AG10803 (cell line): ENCODE measurements at places on chromosomes 2 and 18.

DNA sequence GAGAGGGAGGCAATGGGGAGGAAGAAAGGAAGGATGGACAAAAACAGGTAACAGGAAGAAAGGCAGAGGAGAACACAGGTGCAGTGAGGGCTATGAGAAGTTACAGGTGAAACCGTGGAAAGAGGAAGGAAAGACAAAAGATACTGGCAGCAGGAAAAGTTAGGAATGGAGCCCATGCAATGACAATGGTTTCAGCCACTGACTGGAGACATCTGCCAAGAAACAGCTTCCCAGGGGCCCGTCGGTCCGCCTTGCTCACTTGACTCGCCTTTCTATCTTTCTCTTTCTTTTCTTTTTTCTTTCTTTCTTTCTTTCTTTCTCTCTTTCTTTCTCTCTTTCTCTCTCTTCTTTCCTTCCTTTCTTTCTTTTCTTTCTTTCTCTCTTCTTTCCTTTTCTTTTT is 37.5 kb downstream of the ST8SIA5 start:
- DNase-seq, result no peak

GRCh38 chr2:25305775-25306174 is 36.0 kb downstream of the DNMT3A start:
- DNase-seq, result peak; percentile 77

GRCh38 chr18:56166914-56167313 is 471.5 kb downstream of the TXNL1 start:
- DNase-seq, result peak; percentile 62

GRCh38 chr2:152594022-152594766 is 123.1 kb downstream of the PRPF40A start:
- peak; percentile 45 for DNase-seq

DNA sequence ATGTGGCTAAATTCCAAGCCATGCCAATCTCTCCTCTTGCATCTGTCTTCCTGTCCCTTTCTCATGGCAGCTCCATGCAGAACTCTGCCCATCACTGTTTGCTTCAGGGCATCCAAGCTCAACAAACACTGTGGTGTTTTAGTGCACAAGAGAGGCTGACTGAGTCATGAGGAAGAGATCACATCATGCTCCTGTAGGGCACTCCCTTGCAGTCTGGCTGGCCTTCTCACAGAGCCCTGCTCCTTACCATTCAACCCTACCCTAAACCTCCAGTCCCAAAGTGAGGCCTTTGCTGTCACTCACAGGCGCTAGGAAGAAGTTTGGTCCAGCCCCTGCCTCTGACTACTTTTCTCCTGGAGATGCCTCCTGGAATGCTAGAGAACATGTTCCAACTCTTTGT is 194.0 kb downstream of the LRATD1 start:
- DNase-seq, result no peak

DNA sequence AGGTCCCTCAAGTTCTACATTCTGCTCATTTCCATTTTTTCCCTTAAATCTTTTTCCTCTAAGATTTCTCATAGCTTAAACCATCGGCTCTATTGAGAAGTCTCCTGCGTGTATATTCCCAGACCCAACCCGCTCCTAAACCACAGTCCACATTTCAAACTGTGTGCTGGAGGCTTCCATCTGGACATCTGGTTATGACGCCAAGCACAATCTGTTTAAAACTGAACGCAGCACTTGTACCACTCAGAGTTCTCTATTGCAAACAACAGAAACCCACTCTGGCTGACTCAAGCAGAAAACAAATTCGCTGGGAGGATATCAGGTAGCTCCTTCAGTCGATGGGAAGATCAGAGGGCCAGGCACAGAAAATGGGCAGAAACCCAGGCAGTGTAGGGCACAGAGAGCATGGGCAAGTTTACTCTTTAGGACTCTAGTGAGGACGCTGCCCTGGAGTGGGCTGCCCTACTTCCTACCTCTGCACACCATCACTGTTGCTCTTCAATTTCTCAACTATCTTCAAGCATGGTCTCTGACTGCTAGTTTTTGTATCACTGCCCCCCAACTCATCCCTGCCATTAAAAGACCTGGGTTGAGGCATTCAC is 5.6 kb upstream of the EML4 start:
- peak; percentile 78 for DNase-seq

DNA sequence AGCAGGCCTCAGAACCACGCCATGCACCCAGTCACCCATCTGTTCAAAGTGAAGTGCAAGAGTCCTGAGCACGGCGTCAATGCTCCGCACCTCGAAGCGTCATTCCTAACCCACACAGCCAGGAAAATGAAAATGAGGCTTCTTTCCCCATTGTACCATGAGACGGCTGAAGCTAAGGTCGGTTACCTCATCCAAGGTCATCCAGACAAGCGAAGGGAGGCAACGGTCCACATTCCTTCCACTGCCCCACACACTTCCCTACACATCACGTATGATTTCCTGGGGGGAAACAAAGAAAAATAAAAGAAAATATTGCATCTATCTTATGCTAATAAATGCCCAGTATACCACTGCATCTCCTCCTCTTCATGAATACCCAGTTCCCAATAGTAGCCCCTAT is 113.5 kb upstream of the RAB6C start:
- no peak for DNase-seq

DNA sequence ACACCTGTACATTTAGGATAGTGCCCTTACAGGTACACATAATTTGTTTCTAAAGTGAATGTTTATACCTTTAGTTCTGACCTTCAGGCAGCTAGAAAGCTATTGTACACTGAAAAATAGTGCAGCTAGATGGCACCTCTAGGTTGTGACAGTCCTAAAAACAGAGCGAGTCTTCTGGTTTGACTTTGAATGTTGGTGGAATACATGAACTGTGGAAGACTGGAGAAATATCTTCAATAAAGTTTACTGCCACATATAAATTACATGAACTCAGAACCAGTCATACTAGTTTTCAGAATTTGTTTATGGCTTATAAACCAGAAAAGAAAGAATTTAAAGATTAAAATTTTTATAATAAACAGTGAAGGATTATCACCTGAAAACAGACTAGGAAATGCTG is 58.7 kb upstream of the TWSG1 start:
- DNase-seq, result no peak

- DNase-seq, result no peak
Observed at GRCh38 chr2:172279813-172280212, 147.6 kb upstream of the ITGA6 start.

GRCh38 chr2:105371810-105372209 is 27.0 kb downstream of the FHL2 start:
- DNase-seq, result no peak

GRCh38 chr2:149213764-149214493 is 116.5 kb upstream of the LYPD6 start:
- no peak for DNase-seq

- no peak for DNase-seq
Observed at GRCh38 chr2:241801611-241802420, 7.2 kb upstream of the NEU4 start.

DNA sequence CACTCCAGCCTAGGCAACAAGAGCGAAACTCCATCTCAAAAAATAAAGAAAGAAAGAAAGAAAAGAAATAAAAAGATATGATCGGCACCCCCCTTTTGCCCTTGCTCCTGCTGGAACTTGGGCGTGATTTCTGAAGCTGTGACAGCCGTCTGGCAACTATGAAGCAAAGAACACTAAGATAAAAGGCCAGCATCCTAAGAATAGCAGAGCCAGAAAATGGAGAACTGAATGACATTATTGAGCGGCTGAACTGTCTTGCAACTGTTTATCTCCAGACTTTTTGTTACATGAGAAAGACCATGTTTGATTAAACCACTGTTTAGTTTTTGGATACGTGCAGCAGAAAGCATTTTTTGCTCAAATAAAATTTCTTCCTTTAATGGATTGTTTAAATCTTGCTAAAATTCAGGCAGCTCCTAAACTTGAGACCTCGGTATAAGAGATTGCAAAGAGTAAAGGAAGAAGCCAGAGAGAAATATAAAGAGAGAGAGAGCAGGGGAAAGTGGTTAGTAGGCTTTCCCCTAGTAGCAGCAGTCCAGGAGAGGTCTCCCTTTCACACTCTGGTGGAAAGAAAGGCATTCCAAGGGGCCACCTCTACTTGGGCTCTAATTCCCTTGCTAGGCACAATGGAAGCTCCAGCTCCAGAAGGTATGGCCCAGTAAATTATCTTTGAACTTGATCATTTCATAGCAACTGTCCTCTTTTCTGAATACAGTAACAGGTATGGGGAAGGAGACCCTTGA is 8.2 kb upstream of the MBD2 start:
- DNase-seq, result no peak

GRCh38 chr2:127465258-127465657 is 47.0 kb downstream of the PROC start:
- no peak for DNase-seq

- peak; percentile 75 for DNase-seq
Observed at GRCh38 chr2:173963323-173963816, 1.8 kb downstream of the SP3 start.

GRCh38 chr2:127503491-127503890 is 22.8 kb downstream of the IWS1 start:
- no peak for DNase-seq

- no peak for DNase-seq
Observed at GRCh38 chr2:201520201-201520600, 68.7 kb downstream of the STRADB start.

GRCh38 chr2:98483257-98483861 is 38.7 kb downstream of the INPP4A start:
- DNase-seq, result no peak

DNA sequence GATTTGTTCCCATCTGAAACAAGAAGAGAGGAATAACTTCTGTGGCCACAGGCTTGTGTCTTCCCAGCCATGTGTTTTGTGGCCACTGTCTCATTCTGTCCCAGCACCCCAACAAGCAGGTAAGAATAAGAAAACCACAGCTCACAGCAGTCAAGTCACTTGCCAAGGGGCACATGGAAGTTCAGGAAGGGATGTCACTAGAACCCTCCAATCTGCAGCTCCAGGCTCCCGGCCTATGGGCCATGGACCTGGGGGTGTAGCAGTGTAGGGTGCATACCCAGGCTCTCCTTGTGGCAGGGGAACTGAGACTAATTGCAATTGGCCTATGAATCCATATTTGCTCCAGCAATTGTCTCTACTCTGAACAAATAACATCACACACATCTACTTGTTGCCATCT is 112.5 kb downstream of the TFCP2L1 start:
- DNase-seq, result no peak

- no peak for DNase-seq
Observed at GRCh38 chr2:97961534-97961933, 34.2 kb downstream of the TMEM131 start.

GRCh38 chr2:108918156-108918874 is 70.7 kb downstream of the EDAR start:
- DNase-seq, result no peak

DNA sequence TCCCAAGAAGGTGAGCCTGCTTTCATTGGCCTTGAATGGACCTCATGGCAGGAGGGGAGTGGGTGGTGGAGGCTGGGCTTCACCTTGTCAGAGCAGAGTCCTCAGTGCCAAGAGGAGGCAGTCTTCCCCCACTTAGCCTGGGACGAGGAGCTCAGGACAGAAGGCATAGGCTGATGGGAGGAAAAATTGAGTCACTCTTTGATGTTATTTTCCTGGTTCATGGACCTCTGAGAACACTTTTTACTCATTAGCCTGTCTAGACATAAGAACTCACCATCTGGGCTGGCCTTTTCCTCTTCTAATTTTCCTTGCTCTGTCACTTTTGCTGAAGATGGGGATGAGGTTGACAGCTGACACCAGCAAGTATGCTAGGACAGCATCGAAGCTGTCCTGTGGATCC is 225.7 kb upstream of the TNP1 start:
- peak; percentile 48 for DNase-seq

- DNase-seq, result peak; percentile 77
Observed at GRCh38 chr2:75221862-75222261, 22.5 kb upstream of the TACR1 start.

- DNase-seq, result no peak
Observed at GRCh38 chr2:112791019-112791418, 6.7 kb upstream of the IL1A start.

DNA sequence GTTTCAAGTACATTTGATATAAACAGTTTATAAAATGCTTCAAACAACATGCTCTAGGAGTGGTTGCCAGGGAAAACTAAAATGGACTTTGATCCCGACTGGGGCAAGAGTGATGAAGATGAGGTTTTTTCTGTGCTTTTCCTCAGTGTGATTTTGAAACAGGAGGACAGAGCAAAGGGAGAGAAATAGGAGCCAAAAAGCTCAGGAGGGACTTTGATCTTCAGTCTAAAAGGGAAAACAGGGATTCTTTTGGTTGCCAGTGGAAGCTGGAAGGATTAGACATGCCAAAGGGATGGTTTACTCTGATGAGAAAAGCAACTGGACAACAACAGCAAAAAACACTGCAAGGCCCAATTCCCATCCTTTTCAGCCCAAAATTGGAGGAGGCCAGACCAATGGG is 95.5 kb downstream of the LTBP1 start:
- no peak for DNase-seq

DNA sequence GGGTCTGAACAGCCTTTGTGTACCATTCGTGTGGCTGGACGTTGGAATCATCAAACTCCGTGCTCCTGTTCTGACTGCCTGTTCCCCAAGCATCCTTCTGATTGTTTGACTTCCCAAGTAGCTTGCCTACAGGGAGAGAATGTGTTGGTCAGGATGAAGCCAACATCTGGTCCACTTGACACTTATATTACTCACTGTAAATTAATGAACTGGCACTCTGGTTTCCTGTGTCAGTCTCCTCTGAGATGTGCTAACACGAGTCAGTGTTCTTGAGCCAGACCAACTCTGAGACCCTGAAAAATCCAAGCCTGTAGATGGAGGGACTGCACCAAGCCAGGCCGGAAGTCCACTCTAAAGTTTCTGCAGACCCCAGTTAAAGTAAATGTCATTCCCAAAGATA is 440.9 kb downstream of the ZNF516 start:
- DNase-seq, result no peak

GRCh38 chr2:121640380-121641316 is 8.6 kb downstream of the CLASP1 start:
- no peak for DNase-seq

DNA sequence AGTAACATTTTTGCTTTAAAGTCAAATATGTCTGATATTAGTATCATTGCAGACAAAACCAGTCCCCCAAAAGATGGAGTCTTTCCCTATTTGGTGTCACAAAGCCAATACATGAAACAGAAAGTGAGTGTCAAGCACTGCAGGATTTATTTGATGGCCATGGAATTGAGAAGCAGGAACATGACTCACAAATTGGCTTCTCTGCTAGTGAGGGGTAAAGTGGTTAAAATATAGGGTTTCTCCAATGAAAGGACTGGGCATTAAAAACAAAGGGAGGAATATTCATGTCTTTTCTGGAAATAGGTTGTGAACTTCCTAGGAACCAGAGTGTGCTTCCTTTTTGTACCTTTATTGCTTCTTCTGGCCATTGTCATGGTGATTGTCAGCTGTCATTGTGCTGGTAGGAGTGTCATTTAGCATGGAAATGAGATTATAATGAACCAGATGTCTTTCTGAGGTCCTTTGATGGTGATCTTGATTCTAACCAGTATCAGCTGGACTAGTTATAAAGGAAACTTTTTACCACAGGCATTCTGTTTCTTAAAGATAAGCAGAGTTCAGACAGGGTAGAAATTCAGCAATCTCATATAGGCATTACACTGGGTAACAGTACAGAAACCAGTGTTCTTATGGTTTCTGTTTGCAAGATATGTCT is 4.1 kb downstream of the REG1B start:
- DNase-seq, result no peak

- no peak for DNase-seq
Observed at GRCh38 chr2:105876191-105876590, 131.5 kb downstream of the NCK2 start.

GRCh38 chr2:168149150-168149974 is 98.0 kb downstream of the STK39 start:
- DNase-seq, result no peak
